ENCODE measurements at places on chromosomes 5 and 9.

GRCh38 chr5:19694949-19695611 is 292.9 kb downstream of the CDH18 start:
- no peak for DNase-seq

GRCh38 chr9:71485326-71485725 is 283.0 kb downstream of the CEMIP2 start:
- DNase-seq = no peak

GRCh38 chr5:43332401-43332800 is 19.2 kb upstream of the HMGCS1 start:
- DNase-seq = no peak

GRCh38 chr9:88303721-88304451 is 84.4 kb upstream of the SPIN1 start:
- no peak for DNase-seq

GRCh38 chr5:20347334-20347733 is 359.3 kb upstream of the CDH18 start:
- no peak for DNase-seq

- no peak for DNase-seq
Observed at GRCh38 chr5:168286386-168286785, 5.1 kb upstream of the WWC1 start.

DNA sequence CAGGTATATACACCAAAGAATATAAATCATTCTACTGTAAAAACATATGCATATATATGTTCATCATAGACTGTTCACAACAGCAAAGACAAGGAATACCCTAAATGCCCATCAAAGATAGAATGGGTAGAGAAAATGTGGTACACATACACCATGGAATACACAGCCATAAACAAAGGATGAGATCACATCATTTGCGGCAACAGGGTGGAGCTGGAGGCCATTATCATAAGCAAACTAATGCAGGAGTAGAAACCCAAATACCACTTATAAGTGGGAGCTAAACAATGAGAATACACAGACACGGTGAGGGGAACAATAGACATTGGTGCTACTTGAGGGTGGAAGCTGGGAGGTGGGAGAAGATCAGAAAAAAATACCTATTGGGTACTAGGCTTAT is 117.6 kb downstream of the COX7C start:
- no peak for DNase-seq

DNA sequence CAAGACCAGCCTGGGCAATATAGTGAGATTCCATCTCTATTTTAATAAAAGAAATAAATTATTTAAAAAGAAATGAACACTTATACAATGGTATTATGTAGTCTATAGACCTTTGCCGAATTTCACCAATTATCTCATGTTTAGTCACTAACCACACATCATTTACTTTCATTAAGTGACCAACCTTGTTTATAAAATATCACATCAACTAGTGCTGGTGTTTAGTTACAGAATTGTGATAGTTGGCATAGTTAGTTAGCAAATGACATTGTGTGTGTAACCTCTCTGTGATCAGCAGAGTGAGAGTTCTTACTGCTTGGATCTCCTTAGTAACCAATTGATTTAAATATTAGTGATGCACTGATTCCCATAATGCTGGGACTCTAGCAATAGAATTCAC is 71.8 kb downstream of the PRR16 start:
- no peak for DNase-seq

DNA sequence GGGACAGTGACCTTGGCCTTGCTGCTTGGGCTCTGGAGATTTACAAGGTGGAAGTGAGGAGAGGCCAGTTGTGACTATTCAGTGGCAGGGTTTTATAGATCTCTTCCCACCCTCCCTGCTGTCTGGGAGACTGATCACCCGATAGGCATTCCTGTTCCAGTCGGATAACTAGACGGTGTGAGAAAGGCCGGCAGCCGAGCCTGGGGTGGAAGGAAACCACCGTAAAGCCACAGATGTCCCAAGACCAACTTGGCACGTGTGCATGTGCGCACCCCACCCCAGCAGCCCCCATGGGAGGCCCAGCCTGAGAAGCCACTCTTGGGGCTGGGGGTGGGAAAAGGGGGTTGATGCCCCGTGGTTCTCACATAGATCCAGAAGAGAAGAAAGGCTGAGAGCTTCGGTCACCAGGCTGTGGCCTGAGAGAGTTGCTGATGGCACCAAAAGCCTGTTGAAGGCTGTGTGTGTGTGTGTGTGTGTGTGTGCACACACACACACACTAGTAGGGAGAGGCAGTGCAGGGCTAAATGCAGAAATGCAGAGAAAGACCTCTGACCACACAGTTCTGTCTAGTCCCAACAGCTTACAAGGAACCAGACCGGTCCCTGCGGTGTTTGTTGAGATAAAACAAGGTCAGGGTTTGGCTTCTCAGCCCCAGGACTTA is 225.8 kb downstream of the FANCC start:
- DNase-seq = no peak

- peak; percentile 8 for DNase-seq
Observed at GRCh38 chr9:90180381-90180780, 462.2 kb downstream of the DIRAS2 start.

DNA sequence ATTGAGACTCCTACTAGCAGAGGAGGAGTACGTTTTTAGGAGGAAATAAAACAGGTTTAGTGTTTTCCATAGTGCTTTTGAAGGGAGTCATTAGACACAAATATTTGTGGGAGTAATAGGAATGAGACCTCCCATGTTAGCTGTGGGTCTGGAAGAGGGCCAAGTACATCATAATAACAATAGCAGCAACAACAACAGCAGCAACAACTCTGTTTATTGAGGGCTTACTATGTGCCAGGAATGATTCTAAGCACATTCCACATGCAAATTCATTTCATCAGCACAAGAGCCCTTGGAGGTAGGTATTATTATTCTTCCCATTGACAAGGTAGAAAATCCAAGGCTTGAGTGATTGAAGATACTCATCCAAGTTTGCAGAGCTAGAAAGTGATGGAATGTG is 384.2 kb upstream of the RPS23 start:
- DNase-seq = no peak

DNA sequence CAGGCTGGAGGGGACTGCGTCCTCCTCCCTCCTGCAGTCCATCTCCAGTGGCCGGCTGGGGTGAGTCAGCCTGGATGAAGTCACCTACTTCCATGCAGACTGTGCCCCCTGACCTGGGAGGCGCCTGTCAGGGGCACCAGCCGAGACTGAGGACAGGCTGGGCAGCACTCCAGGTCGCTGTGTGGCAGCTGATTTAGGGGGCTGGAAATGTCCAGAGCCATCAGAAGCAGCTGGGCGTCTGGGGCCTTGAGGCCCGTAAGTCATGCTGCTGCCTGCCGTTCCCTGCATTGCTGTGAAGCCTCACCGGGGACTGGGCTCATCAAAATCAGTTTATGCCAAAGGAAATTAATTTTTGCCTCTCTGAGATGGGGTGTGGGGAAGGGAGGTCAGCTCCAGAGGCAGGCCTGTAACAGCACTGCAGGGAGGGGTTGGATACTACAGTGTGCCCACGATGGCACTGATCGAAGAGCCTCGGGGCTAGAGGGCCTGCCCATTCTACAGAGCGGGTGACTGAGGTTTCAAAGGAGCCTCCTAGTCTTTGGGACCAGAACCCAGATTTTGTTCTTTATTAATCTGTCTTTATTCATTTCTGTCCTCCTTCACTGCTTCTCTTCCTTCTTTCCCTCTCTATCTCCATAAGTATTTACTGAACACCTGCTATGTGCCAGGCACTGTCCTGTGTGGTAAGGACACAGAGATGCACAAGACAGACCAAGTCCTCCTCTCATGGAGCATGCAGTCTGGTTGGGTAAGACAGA is 70.4 kb upstream of the PSD2 start:
- no peak for DNase-seq

DNA sequence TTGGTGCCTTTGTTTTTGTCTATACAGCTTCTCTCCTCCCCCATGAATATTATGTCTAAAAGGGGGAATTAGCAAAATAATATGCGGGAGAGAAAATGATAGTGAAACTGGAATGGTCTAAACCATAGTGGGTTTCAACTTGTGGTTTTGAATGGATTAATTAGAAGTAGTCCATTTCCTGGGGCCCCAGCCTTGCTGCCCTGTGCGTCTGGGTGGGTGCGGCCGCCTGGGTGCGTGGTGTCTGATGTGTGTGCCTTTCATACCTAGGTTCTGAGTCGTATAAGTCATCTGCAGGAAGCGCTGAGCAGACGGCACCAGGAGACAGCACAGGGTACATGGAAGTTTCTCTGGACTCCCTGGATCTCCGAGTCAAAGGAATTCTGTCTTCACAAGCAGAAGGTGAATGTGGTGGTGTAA is 120.0 kb upstream of the CACNA1B start:
- no peak for DNase-seq

DNA sequence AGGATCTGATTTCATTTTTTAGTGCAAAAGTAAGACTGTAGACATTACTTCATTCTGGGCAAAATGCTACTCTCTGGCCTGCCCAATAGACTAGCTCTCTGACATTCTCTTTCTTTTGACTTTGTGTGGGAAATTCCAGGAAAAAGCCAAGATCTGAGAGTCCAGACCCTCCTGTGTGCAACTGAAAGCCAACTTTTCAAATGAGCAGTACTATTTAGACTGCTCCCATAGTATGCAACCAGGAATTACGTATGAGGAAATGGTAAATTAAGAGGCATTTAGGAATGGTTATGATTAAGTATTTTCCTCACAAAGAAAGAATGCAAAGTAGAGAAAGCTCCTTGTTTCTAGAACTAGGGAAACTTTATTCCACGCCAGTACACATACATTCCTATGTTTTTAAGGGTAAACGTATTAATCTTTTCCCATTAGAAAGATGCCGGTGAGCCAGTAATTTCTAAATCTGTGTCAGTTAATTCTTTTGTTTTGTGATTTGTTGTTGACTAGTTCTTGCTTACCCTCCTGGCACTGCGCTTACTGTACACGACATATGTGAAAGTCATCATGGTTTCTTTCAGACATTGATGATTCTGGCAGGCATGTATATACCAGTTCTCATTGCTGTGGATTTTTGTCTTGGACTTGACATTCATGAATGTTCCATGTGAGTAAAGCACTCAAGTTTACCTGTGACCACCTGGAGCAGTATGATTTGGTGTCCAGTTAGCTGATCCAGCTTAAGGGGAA is 56.0 kb downstream of the AOPEP start:
- DNase-seq = no peak

DNA sequence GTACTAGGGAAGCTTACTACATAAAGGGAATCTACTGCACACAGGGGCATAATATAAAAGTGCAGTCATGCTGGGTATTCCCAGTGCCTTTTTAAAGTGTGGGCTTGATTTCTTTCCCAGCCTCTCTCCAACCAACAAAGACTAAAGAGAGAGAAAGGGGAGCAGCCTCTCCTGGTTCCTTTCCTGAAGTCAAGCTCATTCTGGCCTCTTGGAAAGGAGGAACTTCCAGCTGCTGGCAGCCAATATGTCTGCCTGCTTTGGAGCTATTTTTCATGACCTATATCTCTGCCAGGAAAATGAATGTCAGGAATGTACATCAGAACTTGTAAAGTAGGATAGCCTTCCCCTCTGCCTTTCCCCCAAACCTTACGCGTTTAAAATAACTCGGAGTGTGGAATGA is 57.1 kb downstream of the RAB3C start:
- DNase-seq = no peak

- DNase-seq = no peak
Observed at GRCh38 chr9:94952565-94953373, 226.3 kb downstream of the AOPEP start.

DNA sequence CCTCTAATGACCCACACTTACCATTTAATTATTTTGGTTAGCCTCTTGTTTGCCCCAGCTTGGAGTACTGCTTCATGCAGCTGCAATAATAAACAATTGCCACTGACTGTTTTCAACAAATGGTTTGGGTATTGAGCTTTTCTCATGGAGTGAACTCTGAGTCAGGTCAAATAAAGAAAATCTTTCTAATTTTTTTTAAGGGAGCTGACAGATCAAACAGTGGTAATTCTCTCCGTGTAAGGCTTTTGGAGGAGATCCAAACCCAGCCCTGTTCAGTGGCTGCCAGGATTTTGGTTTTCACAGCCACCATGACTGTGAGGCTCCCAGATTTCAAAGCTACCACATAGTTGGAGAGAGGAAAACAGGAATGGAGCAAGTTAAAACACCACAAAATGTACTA is 110.7 kb upstream of the EFNA5 start:
- no peak for DNase-seq

DNA sequence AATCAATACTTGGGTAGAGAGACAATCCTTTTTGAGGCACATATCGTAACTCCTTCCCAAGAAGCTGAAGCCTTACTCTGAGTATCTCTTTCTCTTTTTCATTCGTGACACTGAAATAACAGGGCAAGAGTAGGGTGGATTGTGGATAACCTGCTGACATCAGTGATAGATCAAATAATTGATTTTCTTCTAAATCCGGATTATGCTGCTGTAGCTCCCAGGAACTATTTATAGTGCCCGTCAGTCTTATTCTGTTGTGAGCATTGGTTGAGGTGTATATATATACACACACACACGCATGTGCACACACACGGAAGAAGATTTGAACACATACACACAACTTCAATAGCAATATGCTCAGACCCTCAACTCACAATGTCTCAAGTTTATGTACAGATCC is 43.2 kb upstream of the GLRA1 start:
- no peak for DNase-seq

DNA sequence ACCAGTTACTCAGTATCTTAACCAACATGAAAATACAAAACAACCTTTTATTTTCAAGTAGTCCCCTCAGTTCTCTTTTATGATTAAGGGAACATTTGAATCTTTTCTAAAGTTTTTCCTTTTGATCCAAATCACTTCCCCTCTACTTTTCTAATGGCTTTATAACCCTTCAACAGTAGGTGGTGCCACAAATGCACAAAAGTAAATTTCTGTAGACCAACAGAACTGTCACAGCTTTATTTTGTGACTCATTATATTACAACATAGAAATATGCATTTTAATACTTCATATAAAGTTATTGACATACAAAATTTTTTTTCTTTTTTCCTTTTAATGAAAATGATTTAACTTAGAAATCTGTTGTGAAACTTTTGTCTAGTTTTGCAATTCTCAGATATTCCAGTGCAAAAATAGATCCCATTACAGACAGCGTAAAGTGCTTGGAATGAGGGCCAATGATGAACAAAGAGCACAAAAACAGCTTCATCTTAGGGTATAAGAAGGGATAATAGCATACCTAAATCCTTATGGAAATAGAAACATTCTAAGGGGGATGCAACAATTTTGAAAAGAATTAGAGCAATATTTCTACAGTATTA is 17.0 kb downstream of the NIPSNAP3B start:
- DNase-seq = peak; percentile 59

DNA sequence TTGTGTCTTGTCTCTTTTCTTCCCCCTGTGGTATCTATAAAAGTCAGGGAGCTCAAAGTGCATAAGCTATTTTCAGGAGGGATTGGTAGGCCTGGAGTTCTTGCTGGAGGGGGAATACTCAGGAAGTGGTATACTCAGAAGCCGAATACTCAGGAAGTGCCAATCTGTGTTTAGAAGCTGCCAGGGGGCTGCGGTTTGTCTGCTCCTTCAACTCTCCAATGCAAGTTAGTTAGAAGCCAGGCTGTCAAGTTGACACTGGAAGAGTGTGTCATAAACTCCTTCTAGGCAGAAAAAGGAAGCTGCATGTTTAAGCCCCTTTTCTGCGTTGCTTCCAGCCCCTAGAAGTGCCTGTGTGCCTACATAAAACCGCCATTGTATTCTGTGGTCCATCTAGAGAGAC is 366.5 kb downstream of the TAF11L14 start:
- DNase-seq = peak; percentile 81

GRCh38 chr5:72242796-72243475 is 77.1 kb downstream of the MRPS27 start:
- no peak for DNase-seq

Measured in KBM-7 (cell line).